Heart right ventricle (tissue), 16 donors: ENCODE measurements at places on chromosomes 4 and X.
A peak's percentile ranks its signal among the peaks of the same experiment; 100 is the strongest.

- DNase-seq, result no peak
These were observed 21.6 kb downstream of the AFF2 start for GRCh38 chrX:148522006-148522405.

DNA sequence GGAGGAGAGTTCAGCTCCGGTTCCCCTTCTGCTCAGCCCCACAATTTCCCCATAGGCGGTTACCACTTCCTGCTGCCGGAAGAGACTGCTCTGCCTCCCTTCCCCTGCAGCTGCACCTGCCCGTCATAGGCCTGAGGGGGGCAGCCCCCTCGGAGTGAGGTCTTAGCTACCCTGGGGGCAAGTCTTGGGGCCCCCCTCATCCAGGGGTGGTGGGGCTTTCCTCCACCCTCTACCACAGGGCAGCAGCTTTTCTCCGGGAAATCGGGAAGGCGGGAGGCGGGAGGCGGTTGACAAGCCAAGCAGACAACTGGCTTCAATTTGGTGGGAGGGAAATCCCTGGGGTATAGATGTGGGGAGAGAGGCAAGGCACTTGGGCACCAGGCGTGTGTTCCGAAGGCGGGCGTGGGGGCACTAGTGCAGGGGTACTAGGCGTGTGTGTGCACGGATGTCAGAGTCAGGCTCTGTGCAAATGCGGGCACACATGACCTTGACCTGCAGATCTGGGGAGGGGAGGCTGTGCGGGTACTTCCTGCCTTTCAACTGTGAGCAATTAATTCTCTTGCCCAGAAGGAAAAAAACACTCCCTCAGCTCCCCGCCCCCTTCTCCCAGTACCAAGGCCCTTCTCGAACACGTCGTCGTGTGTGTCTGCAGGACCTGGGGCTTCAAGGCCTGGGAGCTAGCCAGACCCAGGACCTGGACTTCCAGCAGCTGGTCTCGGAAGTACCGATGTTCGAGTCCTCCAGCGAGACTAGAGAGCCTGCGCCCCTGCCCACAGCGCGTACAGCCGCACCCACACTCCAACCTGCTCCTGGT lies 1.0 kb upstream of the ARHGAP4 start:
- DNase-seq, result peak; percentile 46

DNA sequence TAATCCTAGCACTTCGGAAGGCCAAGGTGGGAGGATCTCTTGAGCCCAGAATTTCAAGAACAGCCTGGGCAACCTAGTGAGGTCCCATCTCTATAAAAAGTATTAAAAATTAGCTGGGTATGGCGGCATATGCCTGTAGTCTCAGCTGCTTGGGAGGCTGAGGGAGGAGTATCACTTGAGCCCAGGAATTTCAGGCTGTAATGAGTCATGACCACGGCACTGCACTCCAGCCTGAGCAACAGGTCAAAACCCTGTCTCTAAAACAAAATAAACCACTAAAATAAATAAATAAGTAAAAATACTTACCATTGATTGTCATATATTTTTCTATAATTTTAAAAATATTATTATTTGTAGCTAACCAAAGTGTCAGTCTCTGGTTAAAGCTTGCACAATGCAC lies 315.6 kb upstream of the SMIM31 start:
- no peak for DNase-seq

DNA sequence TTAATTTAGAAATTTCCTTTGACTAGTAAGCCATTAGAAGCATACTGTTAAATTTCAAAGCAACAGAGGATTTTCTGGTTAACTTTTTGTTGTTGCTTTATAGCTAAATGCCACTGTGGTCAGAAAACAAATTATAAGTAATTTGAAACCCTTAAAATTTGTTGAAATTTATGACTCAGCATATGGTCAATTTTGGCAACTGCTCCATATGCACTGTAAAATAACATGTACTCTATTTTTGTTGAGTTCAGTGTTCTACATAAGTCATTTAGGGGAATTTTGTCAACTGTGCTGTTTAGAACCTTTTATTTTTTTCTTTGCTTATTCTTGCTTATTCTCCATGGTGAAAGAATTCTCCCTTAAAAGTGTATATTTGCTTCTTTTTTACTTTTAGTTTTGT lies 28.6 kb downstream of the SCLT1 start:
- DNase-seq, result no peak

DNA sequence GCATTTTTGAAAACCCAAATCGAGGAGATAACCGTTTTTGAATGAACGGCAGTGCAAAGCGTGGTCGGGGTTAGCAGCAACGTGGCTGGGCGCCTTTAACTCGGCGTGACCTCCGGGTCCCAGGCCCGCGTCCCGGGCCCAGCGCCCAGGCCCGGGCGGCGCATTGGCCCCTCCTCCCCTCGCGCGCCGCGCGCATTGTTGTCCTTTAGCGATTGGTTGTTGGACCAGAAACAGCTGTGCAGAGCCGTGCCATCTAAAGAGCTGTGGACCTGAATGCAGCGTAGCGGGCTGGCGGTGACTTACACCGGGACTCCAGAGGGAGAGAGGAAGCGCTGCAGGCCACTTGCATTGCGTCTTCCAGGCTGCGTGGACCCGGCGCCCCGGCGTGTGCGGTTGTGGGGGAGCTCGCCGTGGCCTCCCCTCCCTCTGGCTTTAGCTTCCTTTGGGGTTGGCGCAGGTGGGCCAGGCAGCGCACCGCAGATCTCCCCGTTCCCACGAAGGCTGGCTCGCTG lies at the start of gene STOX2:
TSS of gene STOX2 (plus strand) at position 227 of the 512 bp plus-strand sequence. CDS start 1,484 bp downstream, outside the sequence.
- DNase-seq, result peak; percentile 88

- DNase-seq, result no peak
These were observed 232.5 kb downstream of the PCDH7 start for GRCh38 chr4:30952526-30953219.

DNA sequence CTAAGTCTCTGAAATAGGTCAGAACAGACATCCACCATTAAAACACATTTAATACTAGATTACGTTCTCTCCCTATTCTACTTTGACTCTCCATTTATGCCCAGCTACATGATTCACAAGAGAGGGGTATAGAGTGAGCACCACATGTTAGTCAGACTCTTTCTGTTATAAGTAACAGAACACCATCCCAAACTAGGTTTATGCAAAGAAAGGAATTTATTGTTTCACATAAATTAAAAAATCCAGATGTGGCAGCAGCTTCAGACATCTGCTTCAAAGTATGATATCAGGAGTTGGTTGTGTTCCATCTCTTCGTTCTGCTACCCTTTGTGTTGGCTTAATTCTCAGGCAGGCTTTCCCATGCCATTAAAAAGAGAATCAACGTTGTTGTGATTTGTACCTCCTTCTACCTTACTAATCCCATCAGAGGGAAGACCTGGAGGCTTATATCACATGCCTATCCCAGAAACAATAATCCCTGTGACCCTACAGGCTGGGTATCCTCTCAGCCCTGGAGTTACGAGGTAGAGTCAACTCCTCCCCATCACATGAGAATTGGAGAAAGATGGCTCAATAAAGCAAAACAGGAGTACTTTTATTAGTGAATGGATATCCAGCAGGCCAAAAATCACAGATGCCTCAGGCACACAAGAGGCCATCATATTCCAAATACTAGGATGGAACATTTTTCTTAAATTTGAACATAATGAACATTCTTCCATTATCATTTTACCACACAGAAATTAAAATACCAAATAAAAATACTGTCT lies 163.2 kb downstream of the SLC7A11 start:
- no peak for DNase-seq

DNA sequence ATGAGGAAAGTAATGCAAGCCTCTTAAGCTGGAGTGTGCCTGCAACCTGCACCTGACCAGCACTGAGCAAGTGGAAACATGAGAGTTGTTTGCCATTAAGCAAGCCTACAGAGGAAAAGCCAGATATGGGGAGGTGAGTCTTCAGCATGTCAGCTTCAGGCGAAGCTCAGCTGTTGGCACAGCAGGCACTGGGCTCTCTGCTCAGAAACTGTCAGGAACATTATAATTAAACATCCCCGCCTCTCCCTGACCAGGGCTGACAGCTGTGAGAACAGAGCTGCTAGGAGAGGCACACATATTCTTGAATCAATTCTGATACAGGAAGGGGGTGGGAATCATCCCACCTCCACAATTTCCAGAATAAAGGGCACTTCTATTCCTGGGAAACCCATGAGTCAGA lies 19.0 kb upstream of the DCX start:
- DNase-seq, result no peak

- no peak for DNase-seq
These were observed 18.9 kb downstream of the MORC4 start for GRCh38 chrX:106980952-106981626.

GRCh38 chrX:80267790-80268189 lies 152.5 kb upstream of the TENT5D start:
- no peak for DNase-seq

- DNase-seq, result no peak
These were observed 680 bp upstream of the ASMTL start for GRCh38 chrX:1453395-1453783.

GRCh38 chr4:185921583-185922555 lies 109.9 kb upstream of the SORBS2 start:
- no peak for DNase-seq

DNA sequence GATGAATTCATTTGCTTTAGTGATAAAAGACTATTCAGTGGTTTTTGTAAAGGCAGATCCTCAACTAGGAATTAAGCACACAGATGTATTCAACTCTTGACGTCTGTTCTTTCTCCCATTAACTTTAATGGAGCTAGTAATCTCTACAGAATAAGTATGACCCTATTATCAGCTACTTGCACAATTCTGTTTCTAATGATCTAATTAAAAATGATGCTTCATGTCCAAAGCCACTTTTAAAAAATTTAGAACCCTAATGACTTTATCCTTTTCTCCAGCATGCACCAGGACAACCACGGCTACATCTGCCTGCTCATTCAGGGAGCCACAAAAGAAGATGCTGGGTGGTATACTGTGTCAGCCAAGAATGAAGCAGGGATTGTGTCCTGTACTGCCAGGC lies 85.4 kb downstream of the CBR4 start:
- no peak for DNase-seq

- DNase-seq, result no peak
These were observed 37.9 kb upstream of the SORCS2 start for GRCh38 chr4:7154351-7154981.

DNA sequence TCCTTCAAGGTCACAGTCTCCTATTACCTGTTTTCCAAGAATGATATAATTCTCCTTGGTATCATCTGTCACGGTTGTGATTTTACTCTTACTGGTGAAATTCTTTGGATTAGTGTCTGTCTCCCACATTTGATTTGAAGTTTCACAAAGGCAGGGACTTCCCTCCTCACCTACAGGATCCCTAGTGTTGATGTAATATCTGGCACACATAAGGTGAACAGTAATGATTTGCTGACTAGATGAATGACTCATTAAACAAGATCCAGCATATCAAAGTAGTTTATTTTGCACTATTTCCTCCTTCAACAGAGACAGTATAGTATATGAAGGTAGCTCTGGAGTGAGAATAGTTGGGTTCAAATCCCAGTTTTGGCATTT lies 135.3 kb upstream of the IL1RAPL2 start:
- no peak for DNase-seq

DNA sequence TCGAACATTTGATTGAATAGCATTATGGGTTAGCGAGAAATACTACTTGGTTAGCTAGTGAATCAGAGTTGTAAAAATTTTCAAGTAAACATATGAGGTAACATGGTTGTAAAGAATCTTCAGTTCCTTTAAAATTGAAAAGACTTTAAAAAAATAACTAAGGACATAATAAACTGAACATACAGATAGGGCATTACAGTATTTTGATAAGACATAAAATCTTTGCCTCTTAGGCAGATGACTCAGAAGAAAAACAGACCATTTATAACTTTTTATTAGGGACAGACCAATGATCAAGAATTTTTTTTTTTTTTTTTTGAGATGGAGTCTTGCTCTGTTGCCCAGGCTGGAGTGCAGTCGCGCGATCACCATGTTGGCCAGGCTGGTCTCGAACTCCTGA lies 43.1 kb downstream of the PNMA5 start:
- DNase-seq, result no peak

GRCh38 chr4:60885011-60885410 lies 315.1 kb upstream of the ADGRL3 start:
- no peak for DNase-seq
